ENCODE measurements at places on chromosomes 13 and 19. TPM values are rescaled to one million over a fixed set of nuclear protein-coding genes. Genes with fewer than 3 reads are reported as not detected.

GRCh38 chr19:48477067-48477685 is 8.0 kb downstream of the CYTH2 start:
- DNase-seq: no peak

GRCh38 chr19:5949792-5950305 is 28.1 kb downstream of the RANBP3 start:
- no peak for DNase-seq

The HRC gene
- 0.72 TPM for total RNA-seq

GRCh38 chr19:41420101-41420880 is 6.9 kb downstream of the B3GNT8 start:
- DNase-seq: no peak

DNA sequence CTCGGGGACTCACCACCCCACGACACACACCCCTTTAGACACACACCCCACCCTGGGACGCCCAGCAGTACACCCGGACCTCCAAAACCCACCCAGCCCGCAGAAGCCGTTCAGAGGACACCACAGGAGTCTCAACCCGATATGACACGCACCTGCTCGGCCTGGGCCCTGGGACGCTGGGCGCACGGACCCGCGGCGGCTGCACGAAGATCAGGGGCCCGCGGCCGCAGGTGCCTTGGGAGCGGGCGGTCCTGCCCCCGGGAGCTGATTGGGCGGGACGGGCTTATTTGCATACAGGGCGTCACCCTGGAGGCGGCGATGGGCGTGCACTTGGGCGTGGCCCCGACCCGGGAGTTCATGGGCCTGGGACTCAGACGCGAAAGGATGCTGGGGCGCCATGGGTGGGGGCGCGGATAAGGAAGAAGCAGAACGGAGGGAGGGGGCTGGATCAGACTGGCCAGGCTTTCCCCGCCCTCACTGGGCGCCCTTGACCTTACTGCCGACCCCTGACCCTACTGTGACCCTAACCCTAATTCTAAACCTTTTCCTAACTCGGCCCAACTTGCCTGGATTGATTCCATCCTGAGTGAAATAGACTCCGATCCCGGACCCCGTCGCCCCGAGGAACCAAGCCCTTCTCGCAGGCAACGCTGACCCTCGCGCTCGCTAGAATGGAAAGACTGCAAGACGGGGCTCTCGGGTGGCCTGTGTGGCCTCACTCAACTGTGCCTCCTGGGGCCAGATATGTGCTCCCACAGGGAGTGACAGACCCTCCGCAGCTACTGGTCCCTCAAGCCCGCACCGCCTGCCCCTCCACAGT is at the start of gene MEF2B:
Gene MEF2B, minus strand, starts transcription at position 211 of the 820 bp plus-strand sequence. CDS start 19,528 bp downstream, outside the sequence.
- peak; percentile 78 for DNase-seq

DNA sequence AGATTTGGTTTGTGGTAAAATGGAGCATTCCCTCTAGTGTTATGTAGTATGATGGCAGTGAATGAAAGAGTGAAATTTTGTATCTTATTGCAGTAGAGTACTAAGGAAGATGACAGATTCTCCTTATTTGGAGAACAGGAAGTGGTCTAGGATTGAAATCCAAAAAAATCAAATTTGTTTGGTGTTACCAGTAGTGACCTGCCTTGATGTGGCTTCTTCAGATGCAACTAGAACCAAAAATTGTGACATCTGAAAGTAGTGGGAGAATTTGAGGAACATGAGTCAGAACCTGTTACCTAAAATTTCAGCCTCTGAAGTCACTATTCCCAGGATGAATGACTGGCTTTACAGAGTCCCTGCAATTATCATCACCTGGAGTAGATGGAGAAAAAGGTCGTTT is 165.9 kb downstream of the KLF5 start:
- DNase-seq: no peak

All from umbilical cord (tissue), 2 donors.